HEK293T (cell line): ENCODE measurements at places on chromosomes 12 and 14.

GRCh38 chr12:48999371-49000131 is at the start of gene DDN:
Gene DDN, minus strand, starts transcription at chr12:48999375. Its CDS starts 88 bp downstream, at chr12:48999287.
- peak; percentile 55 for DNase-seq

GRCh38 chr12:32987512-32987911 is 90.9 kb upstream of the PKP2 start:
- no peak for DNase-seq

- no peak for DNase-seq
These were observed 33.7 kb upstream of the HELB start for GRCh38 chr12:66268562-66268961.

GRCh38 chr12:66497008-66497897 is 181.6 kb downstream of the GRIP1 start:
- DNase-seq: no peak

- no peak for DNase-seq
These were observed 23.0 kb upstream of the AMN start for GRCh38 chr14:102899516-102899900.

GRCh38 chr12:76329159-76329558 is 19.1 kb downstream of the BBS10 start:
- DNase-seq: no peak

DNA sequence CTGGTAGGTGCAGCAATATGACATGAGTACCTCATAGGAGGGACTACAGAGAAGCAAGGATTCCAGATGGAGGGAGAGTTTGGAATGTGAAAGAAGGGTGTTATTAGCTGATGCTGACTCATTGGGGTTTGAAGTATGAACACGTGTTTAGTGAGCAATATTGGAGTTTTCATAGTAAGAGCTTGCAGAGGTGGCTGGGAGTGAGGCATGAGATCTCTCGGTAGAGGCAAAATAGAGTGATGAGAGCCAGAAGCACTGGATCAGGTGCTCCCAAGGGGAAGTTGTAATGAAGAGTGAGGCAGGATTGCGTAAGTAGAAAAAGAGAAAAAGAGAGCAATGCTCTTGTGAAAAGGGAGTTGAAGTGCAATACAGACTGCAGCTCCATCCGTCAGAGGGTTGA is 42.1 kb downstream of the MGST1 start:
- no peak for DNase-seq

DNA sequence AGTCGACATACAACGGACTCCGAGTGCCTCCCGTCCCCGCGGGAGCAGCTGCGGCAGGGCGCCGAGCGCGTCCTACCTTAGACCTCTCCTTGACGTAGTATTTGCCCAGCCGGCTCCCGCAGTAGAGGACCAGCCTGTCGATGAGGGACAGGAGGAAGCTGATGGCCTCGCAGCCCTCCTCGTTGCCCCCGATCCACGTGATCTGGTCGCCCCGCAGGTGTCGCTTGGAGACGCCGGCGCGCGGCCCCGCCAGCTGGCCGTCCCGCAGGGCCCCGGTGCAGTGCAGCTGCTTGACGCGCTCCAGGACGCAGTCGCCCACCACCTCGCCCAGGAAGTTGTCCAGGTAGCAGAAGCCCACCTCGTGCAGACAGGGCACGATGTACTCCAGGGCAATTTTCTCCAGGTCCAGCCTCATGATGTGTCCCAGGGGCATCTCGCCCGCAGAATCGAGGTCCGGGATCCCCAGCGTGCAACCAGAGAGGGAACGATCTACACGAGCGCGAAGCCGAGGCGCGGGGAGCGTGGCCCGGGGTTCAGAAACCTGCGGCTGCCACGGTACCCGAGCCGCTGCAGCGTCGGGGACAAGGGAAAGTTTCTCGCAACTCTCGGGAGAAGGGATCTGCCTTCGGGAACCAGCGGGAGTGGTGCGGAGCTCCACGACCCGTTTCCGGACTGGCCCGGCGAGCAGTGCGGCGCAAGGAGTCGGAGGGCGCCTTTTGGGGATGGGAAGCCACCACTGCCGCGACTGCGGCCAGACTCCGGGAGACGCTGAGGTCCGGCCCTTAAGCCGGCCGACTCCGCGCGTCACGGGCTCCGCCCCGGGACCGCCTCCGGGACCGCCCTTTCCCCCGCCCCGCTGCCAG is at the start of gene EGLN3:
Gene EGLN3 (minus strand): TSS at position 755 of the 863 bp plus-strand sequence. CDS start 322 bp downstream, at position 433.
- DNase-seq: peak; percentile 91

GRCh38 chr14:32692441-32692840 is 246.2 kb upstream of the NPAS3 start:
- DNase-seq: no peak

GRCh38 chr14:74211945-74212580 is 27.2 kb upstream of the VSX2 start:
- no peak for DNase-seq

DNA sequence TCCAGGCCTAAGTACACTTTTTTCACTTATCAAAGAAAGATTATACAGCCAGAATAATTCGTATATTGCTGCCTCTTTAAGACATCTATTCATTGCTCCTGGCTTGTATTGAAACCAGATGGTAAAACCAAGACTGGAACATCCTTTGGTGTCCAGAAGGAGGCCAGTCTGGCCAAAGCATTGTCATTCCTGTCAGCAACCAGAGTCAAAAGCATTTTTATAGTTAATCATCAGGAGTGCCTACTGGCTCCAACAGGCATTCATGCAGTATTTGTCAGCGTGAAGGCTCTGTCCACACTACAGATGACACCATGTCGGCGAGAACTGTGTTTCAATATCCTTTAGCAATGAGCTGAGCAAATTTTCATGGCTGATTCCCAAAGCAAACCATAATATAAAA is 118.0 kb upstream of the G2E3 start:
- DNase-seq: no peak

DNA sequence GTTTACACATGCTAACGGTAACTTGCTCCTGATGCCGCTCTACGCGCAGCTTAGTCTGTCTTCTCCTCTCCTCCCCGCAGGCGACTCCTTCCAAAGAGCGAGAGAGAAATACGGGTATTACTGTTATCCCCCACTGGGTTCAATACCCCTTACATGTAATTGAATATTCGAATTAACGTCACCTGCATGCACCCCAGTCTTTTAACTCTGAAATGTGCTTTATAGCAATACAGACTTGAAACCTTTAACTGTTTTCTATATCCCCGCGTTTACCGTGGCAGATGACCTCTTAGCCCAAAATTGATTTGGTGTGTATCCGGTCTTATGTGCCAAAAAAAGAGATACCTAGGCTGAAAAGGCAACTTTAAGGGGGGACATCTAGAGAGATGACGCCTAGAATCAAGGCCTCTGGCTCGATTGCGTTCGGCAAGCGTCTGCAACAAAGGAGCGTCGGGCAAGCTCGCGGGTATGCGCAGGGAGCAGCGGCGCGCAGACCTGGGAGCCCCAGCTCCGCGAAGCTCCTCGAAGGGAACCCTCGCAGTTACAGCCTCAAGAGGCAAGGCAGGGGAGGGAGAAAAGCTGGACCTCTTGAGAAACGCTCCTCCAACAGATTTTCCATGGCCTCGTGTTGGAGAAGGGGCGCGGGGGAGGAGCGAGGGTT is 6.8 kb upstream of the FOXG1 start:
- no peak for DNase-seq

GRCh38 chr12:119659289-119659897 is 8.5 kb upstream of the PRKAB1 start:
- DNase-seq: peak; percentile 39

DNA sequence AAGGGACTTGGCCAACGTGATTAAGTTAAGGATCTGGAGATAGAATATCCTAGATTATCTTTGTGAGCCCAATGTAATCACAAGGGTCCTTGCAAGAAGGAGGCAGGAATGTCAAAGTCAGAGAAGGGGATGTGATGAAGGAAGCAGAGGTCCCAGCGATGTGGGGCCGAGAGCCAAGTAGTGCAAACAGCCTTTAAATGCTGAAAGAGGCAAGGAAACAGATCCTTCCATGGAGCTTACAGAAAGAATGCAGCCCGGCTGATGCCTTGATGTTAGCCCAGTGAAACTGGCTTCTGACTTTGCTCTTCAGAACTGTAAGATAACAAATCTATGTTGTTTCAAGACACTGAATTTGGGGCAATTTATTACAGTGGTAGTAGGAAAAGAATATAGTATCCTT is 74.9 kb downstream of the NEDD1 start:
- DNase-seq: no peak

- DNase-seq: no peak
These were observed 982.9 kb upstream of the TMEM132C start for GRCh38 chr12:127284021-127284420.

DNA sequence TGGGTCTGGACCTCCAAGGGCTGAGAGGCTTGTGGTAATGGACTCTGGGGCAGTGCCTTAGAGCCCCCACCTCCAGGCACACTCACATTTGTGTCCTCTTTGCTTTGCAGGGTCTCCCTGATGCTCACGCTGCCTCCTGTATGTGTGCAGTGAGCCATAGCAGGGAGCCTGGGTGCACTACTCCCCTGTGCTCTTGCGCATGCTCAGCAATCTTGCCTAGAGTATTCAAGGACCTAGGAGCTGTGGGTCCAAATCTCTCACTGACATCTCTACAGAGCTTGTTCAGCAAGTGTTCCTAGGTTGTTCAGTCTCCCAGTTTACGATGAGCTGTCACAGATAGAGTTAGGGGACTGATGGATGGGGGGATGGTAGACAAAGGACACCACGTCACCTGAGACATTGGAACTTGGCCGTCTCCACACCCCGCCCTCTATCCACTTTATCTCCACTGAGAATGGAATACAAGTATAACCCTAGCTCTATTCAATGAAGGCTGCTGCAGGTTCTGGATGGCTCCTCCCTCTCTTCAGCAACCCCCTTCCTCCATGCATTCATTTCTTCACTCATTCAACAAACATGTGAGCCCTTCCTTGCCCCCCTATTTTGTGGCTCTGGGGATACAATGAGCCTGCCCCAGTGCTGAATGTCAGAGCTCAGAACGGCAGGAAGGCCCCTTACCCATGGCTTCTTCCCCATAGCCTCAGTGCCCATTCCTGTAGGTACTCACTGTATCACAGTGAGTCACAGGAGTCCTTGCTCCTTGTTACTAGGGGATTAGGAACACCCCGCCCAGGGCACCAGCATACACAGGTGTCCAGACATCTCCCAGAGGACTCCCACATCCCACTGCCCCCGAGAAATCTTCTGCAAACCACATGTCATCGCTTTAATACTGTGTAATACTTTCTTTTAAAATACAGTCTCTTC is 31.2 kb downstream of the FIGNL2 start:
- no peak for DNase-seq

GRCh38 chr12:28177461-28177860 is 12.8 kb upstream of the CCDC91 start:
- DNase-seq: no peak

DNA sequence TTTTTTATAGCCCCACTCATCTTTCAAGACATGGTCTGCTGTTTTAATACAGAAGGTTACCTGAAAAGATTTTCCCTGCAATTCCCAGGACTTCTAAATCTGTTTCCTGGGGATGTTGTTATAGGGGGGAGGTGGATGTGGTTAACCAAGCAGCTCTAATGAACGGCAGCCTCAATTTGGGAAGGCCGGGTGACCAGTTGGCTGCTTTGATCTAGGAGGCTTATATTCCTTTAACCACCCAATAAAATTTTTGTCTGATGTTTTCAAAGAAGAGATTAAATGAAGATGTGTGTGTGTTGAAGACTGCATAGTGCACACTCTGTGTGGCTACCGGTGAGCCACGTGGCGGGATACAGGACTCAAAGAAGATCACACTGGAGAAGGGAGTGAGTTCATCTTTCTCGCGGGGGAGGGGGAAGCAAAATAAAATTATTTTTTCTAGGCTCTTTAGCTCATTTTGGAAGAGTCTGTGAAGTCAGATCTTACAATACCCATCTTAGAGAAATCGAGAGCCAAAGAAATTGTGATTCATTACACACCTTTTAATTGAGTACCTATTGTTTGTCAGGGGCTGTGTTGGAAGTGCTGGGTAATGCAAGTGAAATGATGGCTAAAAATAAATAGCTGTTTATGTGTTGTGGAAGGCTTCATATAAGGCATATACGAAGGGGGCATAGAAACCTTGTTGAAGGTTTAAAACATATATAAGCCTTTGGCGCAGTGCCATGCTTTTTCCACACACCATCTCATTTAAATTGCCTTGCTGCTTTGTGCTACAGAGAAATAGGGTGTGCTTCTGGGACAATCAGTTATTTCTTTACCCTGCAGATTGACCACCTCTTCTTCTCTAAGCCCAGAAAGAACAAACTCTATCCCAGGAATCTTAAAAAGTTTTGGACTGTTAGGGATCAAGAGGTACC is 18.5 kb downstream of the ELK3 start:
- no peak for DNase-seq

DNA sequence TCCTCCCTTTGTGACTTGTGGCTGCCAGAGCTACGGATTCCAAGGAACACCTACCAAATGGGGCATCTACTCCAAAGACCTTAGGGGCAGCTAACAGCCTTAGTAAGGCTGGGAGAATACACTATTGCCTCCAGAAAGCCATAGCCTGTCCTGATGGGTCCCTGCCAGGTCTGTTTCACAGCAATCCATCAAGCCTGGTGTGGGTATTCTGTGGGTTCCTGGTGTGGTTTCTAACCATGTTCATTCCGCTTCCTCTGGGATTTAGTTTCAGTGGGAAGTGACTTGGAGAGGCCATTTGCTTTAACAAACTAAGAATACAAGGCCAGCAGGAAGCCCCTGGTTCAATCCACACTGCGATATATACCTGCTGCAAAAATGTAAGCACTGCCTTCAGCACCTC is 220.5 kb downstream of the FOXN3 start:
- no peak for DNase-seq

GRCh38 chr14:47365233-47365632 is 310.2 kb downstream of the MDGA2 start:
- DNase-seq: no peak

DNA sequence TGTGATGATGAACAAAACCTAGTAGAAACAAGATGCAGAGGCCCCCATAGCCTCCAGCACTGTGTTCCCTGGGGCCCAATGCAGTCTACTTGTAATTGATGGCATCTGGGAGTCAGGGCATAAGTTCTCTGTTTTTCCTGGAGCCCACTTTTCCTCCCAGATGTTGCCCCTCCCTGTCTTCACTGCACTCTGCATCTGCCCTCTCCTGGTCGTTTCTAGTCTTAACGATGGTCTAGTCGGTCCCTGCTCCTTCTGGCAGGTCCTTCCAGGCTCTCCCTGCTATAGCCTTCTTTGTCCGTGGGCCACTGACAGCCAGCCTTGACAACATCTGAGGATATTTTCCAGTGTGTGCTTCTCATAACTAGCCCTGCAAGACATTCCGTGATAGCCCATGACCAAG is 208.3 kb downstream of the GXYLT1 start:
- no peak for DNase-seq
